ENCODE measurements at places on chromosomes 5 and 9.

GRCh38 chr5:10124287-10124686 lies 125.4 kb downstream of the ATPSCKMT start:
- no peaks in the 10 kb centered on the region for H3K27me3 ChIP-seq
- no peak overlapping the region for H3K27ac ChIP-seq
- H3K4me3 ChIP-seq: no peak overlapping the region
- H3K4me1 ChIP-seq: no peaks in the 10 kb centered on the region

DNA sequence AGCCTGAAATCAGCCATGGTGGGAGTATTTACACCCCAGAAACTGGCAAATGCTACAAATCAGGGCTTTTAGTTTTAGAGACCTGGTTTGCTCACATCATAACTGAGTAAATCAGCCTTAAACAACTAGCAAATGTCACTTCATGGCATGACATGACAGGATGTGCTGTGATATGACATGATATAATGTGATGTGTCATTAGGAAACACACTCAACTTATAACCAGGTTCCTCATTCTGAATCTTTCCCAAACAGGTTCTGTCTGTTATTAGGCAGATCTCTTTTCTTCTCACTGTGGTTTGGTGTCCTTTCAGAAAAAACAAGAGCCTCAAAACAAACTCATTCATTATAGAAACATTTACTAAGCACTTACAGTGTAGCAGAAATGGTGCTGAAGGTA lies 90.5 kb downstream of the ADAMTS12 start:
- no peaks in the 10 kb centered on the region for H3K27me3 ChIP-seq
- H3K27ac ChIP-seq: no peak overlapping the region
- DNase-seq: no peak
- H3K4me3 ChIP-seq: no peak overlapping the region
- H3K4me1 ChIP-seq: no peaks in the 10 kb centered on the region
- peaks cover 11% of the 10 kb centered on the region for H3K36me3 ChIP-seq

- peaks cover 3% of the 10 kb centered on the region for H3K36me3 ChIP-seq
- no peaks in the 10 kb centered on the region for H3K27me3 ChIP-seq
- H3K4me1 ChIP-seq: peaks cover 9% of the 10 kb centered on the region
- DNase-seq: no peak
- H3K27ac ChIP-seq: no peak overlapping the region
- no peak overlapping the region for H3K4me3 ChIP-seq
Observed at GRCh38 chr9:91348191-91348807, 13.4 kb downstream of the AUH start.

GRCh38 chr9:115799734-115800133 lies 353.9 kb upstream of the PAPPA start:
- no peak overlapping the region for H3K4me3 ChIP-seq
- H3K36me3 ChIP-seq: no peaks in the 10 kb centered on the region
- no peak for DNase-seq
- H3K4me1 ChIP-seq: no peaks in the 10 kb centered on the region
- H3K27me3 ChIP-seq: no peaks in the 10 kb centered on the region
- no peak overlapping the region for H3K27ac ChIP-seq
